ENCODE measurements at places on chromosomes 3 and 15. TPM values are rescaled to one million over a fixed set of nuclear protein-coding genes. Genes with fewer than 3 reads are reported as not detected.

- no peak overlapping the region for H3K27ac ChIP-seq
- H3K4me3 ChIP-seq, result no peak overlapping the region
- no peaks in the 10 kb centered on the region for H3K27me3 ChIP-seq
- no peaks in the 10 kb centered on the region for H3K36me3 ChIP-seq
Observed at GRCh38 chr15:100944244-100944895, 25.2 kb downstream of the LRRK1 start.

DNA sequence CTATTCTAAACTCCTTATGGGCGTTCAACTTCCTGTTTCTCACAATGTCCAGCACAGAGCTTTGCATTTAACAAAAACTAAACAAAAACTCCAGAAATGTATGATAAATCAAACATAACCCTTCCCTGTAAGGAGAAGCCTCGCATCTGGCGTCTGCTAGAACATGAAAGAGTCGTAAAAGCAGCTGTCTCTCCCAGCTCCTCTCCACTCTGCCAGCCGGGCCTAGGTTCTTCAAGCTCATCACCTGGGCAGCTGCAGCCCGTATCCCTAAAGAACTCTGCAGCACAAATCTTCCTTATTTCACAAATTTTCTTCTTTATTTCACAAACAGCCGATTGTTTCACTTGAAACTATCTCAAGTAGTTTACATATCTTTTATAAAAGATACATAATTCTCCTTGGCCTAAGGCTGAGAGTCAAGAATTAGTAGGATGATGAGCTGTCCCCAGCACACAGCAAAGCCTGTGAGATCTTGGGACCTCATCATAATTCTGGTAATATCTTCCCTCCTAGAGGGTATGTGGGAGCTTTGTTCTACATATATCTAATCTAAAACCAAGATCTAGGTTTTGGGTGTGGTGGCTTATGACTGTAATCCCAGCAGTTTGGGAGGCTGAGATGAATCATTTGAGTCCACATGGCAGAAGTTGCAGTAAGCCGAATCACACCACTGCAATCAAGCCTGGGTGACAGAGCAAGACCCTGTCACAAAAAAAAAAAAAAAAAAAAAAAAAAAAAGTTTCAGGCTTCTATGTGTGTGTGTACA lies 35.3 kb downstream of the ANXA2 start:
- peak overlapping the region; percentile 46 for H3K27ac ChIP-seq
- no peaks in the 10 kb centered on the region for H3K27me3 ChIP-seq
- H3K4me1 ChIP-seq, result peaks cover 24% of the 10 kb centered on the region
- H3K36me3 ChIP-seq, result peaks cover 7% of the 10 kb centered on the region
- peak; percentile 69 for DNase-seq

DNA sequence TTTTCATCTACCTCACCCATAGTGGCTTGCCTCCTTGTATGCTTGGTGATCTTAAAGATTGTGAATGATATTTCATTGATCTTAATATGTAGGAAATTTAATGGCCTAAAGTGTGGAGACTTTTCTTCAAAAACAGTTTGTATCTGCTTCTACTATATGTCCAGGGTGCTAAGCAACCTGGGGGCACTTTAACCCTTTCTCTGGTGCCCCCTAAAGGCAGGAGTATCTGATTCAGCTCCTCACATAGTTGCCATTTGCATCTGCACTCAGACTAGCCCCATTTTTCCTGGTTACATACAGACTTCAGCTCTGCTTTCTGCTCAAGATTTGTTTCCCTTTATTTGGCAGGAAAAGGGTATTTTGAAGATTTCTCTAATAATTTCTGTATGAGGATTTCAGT lies 5.2 kb upstream of the PFN2 start:
- no peak overlapping the region for H3K4me3 ChIP-seq
- no peaks in the 10 kb centered on the region for H3K36me3 ChIP-seq
- no peak for DNase-seq
- H3K4me1 ChIP-seq, result peaks cover 8% of the 10 kb centered on the region

The LRRFIP2 gene
- total RNA-seq, result 106 TPM

The PKM gene
- 711 TPM for total RNA-seq

The ULK4 gene
- 56.0 TPM for total RNA-seq
